ELF-1 (cell line): ENCODE measurements at places on chromosomes 1 and 21.

DNA sequence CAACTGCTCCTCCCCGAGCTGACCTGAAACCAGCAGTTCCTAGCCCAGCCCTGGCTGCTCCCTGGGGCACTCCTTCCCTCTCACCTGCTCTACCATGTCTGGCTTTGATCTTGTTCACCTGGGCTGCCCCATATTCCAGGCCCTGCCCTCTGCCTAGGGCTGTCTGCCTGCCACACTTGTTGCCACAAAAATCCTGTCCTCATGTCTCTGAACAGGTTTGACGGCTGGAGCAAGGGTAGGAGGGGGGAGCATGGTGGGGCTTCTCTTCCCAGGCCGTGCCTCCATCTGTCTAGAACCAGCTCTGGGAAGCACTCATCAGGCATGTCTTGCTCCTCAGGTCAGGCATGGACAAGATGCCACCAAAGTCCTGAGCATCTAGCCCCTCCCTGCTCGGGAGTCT, 44.3 kb upstream of the WNT2B start:
- DNase-seq, result peak; percentile 90

GRCh38 chr1:94011709-94012595, 102.7 kb upstream of the GCLM start:
- DNase-seq, result peak; percentile 70

- DNase-seq, result peak; percentile 21
These were observed 64.8 kb upstream of the ATP5PO start for GRCh38 chr21:33980276-33980916.

- DNase-seq, result no peak
These were observed 15.5 kb upstream of the SLC2A5 start for GRCh38 chr1:9084906-9085305.

DNA sequence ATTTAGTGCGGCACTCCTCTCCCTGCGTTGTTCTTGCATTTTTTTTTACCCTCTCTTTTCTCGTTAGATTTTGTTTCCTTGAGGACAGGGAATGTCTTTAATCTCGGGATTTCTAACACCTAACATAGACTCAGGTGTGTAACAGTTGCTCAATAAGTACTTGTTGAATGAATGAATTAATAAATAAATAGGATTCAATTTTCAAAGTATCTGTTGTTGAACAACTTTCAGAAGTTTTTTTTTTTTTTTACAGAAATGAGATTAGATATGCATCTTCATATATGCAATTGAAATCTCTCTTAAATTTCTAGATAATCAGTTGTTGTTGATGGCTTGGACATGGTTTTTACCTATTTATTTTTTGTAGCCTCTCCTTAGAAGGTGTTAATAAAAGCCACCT, 83.1 kb downstream of the ROR1 start:
- DNase-seq, result no peak

- DNase-seq, result no peak
These were observed 140.7 kb upstream of the CD34 start for GRCh38 chr1:208051651-208052050.

- no peak for DNase-seq
These were observed 13.3 kb upstream of the TP53BP2 start for GRCh38 chr1:223859058-223859457.
